T-cell (primary cell): ENCODE measurements at places on chromosomes 1 and 21.

GRCh38 chr1:110538921-110539320 is 19.9 kb upstream of the KCNA10 start:
- H3K4me3 ChIP-seq, result no peak overlapping the region
- H3K4me1 ChIP-seq, result no peaks in the 10 kb centered on the region
- H3K27me3 ChIP-seq, result peaks cover 11% of the 10 kb centered on the region
- H3K27ac ChIP-seq, result no peak overlapping the region
- DNase-seq, result no peak

- peaks cover 64% of the 10 kb centered on the region for H3K36me3 ChIP-seq
- DNase-seq, result no peak
- no peaks in the 10 kb centered on the region for H3K4me1 ChIP-seq
- no peak overlapping the region for H3K4me3 ChIP-seq
- no peaks in the 10 kb centered on the region for H3K27me3 ChIP-seq
Observed at GRCh38 chr1:31627930-31628559, 10.6 kb downstream of the HCRTR1 start.

DNA sequence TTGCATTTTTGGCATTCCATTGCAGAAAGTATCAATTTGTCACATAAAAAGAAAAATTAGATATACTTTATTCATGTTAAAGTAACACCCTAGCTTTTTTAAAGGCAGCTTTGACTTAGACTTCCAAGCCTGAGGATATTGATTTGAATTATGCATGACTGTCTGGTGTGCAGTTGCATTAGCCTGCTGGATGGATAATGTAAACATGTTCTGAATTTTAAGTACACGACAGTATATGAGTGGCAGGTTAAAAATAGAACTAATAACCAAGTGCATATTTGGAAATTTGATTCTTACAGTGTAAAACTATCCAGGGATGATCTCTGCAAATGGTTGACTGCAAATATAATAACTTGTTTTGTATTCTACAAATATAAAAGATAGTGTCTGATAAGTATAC is 124.0 kb downstream of the SYT14 start:
- no peaks in the 10 kb centered on the region for H3K4me1 ChIP-seq
- H3K27me3 ChIP-seq, result no peaks in the 10 kb centered on the region
- H3K27ac ChIP-seq, result no peak overlapping the region
- H3K4me3 ChIP-seq, result no peak overlapping the region
- H3K36me3 ChIP-seq, result no peaks in the 10 kb centered on the region
- DNase-seq, result no peak

DNA sequence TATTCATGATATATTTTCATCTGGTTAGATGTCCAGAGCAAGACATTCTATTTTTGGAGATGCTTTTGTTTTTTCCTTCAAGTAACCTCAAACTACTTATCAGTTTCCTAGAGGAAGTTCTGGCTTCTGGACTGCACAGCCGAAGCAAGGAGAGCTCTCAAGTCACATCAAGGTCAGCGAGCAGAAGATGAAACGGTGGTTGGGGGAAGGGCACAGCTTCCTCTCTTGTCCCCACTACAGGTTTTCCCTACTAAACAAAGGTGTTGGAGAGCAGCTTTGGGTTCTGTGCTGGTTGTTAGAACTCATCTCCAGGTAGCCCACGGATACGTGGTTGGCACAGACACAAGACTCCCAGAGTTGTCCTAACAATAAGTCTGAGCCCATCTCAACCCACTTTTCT is 5.1 kb upstream of the PLEKHO1 start:
- H3K27ac ChIP-seq, result no peak overlapping the region
- no peak for DNase-seq
- H3K4me3 ChIP-seq, result no peak overlapping the region
- H3K27me3 ChIP-seq, result no peaks in the 10 kb centered on the region
- H3K36me3 ChIP-seq, result no peaks in the 10 kb centered on the region

GRCh38 chr21:33980276-33980916 is 64.8 kb upstream of the ATP5PO start:
- H3K4me3 ChIP-seq, result no peak overlapping the region
- H3K27me3 ChIP-seq, result no peaks in the 10 kb centered on the region
- H3K27ac ChIP-seq, result no peak overlapping the region
- H3K36me3 ChIP-seq, result no peaks in the 10 kb centered on the region

DNA sequence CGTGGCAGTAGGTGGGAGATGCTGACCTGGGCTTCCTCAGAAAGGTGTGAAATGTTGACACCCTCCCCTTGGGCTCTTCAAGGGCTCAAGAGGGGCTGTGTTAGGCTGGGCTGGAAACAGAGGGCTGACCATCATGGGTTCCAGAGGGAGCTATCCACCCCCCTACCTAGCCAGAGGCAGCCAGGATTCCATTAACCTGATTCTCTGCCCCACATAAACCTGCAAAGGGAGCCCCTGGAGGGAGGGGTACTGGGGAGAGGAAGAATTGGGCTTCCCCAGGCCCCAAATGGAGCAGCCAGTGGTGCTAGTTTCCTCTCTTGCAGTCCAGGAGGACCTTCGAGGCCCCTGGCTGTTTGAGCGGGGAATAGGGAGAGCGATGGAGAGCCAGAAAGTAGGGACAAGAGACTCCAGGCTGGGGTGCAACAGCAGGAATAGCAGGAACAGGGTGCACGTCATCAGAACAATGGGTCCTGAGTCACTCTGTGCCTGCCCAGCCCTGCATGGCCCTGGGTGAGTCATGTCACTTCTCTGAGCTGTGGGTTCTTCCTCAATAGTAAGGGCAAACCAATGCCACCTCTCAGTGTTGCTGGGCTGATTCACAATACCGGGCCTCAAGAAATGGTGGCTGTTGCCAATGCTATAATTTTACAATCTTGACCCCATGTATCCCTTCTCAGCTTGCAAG is 121.2 kb downstream of the EPHB2 start:
- no peaks in the 10 kb centered on the region for H3K36me3 ChIP-seq
- no peak overlapping the region for H3K4me3 ChIP-seq
- DNase-seq, result no peak
- H3K4me1 ChIP-seq, result no peaks in the 10 kb centered on the region

DNA sequence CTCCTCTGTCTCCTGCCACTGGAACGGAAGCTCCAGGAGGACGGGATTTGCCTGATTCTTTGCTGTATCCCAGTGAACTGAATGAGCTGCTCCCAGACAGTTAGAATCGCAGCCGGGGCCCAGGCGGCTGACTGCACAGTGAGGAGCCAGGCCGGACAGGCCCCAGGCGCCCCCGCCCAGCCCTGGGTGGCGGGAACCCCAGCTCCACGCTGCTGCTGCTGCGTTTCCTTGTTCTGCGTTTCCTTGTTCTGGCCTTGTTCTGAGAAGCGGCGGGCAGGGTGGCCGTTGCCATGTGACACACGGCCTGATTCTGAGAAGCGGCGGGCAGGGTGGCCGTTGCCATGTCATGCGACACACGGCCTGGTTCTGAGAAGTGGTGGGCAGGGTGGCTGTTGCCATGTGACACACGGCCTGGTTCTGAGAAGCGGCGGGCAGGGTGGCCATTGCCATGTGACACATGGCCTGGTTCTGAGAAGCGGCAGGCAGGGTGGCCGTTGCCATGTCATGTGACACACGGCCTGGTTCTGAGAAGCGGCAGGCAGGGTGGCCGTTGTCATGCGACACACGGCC is 56.2 kb downstream of the SLC37A1 start:
- DNase-seq, result no peak
- H3K27ac ChIP-seq, result no peak overlapping the region
- H3K4me1 ChIP-seq, result no peaks in the 10 kb centered on the region

GRCh38 chr21:29350246-29350779 is 51.6 kb downstream of the BACH1 start:
- DNase-seq, result no peak
- H3K27ac ChIP-seq, result no peak overlapping the region
- H3K4me1 ChIP-seq, result no peaks in the 10 kb centered on the region

DNA sequence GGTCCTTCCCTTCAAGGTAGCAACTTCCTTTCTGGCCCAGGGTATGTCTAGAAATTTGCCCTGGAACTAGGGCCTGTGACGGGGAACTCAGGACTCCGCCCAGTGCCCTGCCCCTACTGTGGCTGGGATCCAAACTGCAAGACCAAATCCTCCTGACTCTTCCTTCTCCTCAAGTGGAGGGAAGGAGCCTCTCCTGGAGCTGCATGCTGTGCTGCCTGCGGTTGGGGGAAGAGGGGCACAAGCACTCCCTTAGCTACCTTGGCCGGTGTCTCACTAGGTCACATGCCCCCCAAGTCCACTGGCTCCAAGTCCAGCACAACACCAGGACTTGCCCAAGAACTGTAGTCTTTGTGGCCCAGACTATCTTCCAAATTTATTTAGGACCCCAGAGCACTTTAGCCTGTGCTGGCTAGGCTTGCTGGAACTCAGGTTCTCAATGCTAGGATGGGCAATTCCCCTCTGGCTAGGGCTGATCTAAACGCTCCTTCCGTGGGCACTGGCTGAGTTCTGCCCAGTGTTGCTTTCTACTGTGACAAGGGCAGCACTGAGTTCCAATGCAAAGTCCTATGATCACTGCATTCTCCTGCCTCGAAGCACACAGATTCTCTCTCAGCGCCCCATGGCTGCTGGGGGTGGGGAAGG is 12.2 kb downstream of the ADSS2 start:
- no peaks in the 10 kb centered on the region for H3K27me3 ChIP-seq
- peaks cover 18% of the 10 kb centered on the region for H3K36me3 ChIP-seq
- H3K4me3 ChIP-seq, result no peak overlapping the region
- no peak overlapping the region for H3K27ac ChIP-seq

GRCh38 chr1:204571128-204571527 is 54.9 kb downstream of the MDM4 start:
- no peak overlapping the region for H3K27ac ChIP-seq
- DNase-seq, result no peak
- no peaks in the 10 kb centered on the region for H3K4me1 ChIP-seq
- no peak overlapping the region for H3K4me3 ChIP-seq
- no peaks in the 10 kb centered on the region for H3K27me3 ChIP-seq

DNA sequence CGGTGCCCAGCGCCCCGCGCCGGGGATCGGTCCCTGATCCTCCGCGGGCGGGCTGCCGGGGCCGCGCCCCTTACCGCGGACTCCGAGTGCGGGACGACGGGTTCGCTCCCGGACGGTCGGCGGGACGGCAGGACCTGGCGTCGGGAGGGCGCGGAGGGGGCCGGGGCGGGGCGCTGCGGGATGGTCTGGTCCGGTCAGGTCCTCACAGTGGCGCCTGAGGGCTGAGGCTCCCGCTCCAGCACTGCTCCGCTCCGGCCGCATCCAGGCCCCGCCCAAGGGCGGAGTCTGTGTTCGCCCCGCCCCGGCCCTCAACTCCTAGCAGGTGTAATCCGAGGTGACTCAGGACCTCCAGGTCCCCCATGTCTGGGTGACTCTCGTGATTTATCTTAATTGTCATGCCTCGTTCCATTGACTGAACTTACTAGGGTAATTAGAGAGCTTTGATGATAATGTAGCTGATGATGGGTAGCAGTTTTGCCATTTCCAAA is at the start of gene RAB3B:
Gene RAB3B (minus strand): TSS at position 223 of the 488 bp plus-strand sequence. CDS start 13,583 bp downstream, outside the sequence.
- peak within 1 kb of the TSS; percentile 61 for H3K4me3 ChIP-seq
- no peak within 1 kb of the TSS for H3K27ac ChIP-seq
- no peaks in the 10 kb centered on the region for H3K36me3 ChIP-seq
- peak; percentile 45 for DNase-seq
- H3K27me3 ChIP-seq, result peaks cover 37% of the 10 kb centered on the region

GRCh38 chr21:41425954-41426675 is at the start of gene MX1:
TSS of gene MX1 (plus strand) at chr21:41426239. CDS start at chr21:41432071, 5,832 bp downstream.
- H3K27me3 ChIP-seq, result no peaks in the 10 kb centered on the region
- no peaks in the 10 kb centered on the region for H3K36me3 ChIP-seq
- H3K4me1 ChIP-seq, result peaks cover 5% of the 10 kb centered on the region
- H3K27ac ChIP-seq, result peak within 1 kb of the TSS; percentile 66
- peak within 1 kb of the TSS; percentile 61 for H3K4me3 ChIP-seq

GRCh38 chr21:34266351-34266750 is 97.5 kb upstream of the KCNE2 start:
- no peaks in the 10 kb centered on the region for H3K36me3 ChIP-seq
- H3K27me3 ChIP-seq, result no peaks in the 10 kb centered on the region
- DNase-seq, result no peak

DNA sequence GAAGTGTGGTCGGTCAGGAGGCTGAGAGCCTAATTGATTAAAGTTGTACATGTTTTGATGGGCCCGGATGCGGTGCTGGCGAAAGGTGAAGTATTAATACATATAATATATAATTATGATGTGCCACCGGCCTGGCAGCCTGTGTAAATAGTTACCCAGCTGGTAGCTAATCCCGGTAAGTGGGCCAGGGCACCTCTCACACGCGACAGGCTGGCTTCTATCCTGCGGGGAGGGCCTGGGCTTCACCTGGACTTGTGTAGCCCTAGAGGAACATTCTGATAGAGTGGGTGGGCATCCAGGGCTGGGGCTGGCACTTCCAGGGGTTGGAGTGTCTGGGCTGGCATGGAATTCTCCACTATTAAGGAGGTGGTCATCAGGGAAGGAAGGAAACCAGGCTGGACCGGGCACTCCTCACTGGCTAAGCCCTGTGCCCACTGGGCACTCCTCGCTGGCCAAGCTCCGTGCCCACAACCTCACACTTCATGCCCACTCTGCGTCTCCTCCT is 48.3 kb downstream of the IGSF21 start:
- no peaks in the 10 kb centered on the region for H3K36me3 ChIP-seq
- no peak for DNase-seq
- H3K27ac ChIP-seq, result no peak overlapping the region
- H3K4me1 ChIP-seq, result no peaks in the 10 kb centered on the region
- peaks cover 29% of the 10 kb centered on the region for H3K27me3 ChIP-seq

DNA sequence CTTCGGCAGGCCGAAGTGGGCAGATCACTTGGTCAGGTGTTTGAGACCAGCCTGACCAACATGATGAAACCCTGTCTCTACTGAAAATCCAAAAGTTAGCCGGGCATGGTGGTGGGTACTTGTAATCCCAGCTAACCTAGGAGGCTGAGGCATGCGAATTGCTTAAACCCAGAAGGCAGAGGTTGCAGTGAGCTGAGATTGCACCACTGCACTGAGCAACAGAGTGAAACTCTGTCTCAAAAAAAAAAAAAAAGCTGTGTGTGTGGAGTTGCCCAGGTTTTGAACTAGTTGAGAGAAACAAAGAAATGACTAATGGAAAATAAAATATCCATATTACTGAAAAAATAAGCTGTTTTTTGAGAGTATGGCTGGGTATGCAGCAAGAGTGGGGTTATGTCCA is 100.2 kb downstream of the GTF2B start:
- H3K4me1 ChIP-seq, result no peaks in the 10 kb centered on the region
- no peak overlapping the region for H3K27ac ChIP-seq
- no peaks in the 10 kb centered on the region for H3K36me3 ChIP-seq
- DNase-seq, result no peak
- H3K27me3 ChIP-seq, result no peaks in the 10 kb centered on the region
- H3K4me3 ChIP-seq, result no peak overlapping the region

DNA sequence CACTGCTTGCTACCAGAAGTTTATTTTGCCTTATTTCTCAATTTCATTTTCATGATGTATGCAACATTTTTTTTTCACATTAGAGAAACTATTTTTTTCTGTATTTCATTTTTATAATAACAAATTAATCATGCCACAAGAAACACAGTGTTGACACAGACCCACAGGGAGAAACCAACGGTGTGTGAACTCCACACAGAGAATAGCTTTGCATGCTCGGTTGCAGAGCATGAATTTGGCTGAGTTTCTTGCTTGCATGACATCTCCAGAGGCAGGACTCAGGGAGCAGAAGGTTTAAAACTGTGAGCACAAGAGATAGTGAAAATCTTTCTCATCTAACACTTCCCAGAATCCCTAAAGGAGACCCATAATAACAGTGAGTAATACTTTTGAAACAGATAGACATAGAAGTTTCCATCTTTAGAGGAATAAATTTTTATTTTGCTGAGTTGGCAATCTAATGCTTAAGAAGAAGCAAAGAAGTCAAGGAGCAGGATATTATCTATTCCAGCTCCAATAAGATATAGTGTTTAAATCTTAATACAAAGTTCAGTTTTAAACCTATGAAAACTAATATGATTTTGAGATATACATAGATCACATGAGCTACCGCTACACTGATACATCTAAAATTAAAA is 890.9 kb downstream of the MRPL39 start:
- H3K4me3 ChIP-seq, result no peak overlapping the region
- DNase-seq, result no peak
- H3K4me1 ChIP-seq, result no peaks in the 10 kb centered on the region
- H3K27ac ChIP-seq, result no peak overlapping the region
- no peaks in the 10 kb centered on the region for H3K27me3 ChIP-seq
